GM13976 (cell line): ENCODE measurements at places on chromosomes 16 and 17.

DNA sequence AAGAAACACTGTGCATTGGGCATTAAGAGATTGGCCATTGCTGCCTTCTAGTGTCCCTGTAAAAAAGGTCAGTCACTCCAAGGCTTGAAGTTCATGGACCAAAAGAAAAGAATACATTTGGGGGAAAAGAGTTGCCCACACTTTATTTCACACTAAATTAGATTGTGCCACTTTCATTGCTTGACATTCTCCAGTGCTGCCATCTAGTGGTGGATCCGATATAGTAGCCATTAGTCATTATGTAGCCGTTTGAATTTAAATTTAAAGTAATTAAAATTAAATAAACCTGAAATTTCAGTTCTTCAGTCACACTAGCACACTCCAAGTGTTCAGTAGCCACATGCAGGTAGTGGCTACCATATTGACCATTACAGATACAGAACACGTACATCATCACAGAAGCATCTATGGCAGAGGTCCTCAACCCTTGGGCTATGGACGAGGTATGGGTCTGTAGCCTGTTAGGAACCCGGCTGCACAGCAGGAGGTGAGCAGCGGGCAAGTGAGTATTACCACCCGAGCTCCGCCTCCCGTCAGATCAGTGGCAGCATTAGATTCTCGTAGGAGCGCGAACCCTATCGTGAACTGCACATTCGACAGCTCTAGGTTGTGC is 21.9 kb upstream of the CDH5 start:
- no peak for DNase-seq

DNA sequence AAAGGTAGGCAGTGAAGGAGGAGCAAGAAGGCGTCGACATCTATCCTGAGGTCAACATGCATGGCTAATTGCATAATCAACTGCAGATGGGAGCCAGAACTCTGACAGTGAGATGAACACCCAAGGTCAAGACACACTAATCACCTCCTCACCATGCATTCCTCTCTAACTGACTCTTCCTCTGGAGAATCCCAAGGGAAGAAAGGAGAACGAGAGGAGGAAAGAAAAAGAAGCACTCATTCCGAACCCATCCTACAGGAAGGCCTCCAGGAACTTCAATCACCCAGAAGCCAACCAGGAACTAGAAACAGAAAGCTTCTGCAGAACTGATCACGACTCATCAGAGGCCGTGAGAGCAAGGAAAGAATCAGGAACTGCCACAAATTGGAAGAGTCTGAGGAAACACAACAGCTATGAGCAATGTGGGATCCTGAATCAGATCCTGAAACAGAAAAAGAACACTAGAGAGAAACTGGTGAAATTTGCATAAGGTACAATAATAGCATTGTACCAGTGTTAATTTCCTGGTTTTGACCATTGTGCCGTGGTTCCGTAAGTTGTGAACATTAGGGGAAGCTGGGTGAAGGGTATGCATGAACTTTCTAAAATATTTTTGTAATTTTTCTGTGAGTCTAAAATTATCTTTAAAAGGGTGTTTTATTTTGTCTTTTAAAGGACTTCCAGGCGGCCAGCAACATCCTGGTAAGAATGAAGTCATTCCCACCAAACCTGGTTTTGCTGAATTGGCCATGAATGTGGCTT is 10.0 kb upstream of the BEAN1 start:
- DNase-seq: no peak

- no peak for DNase-seq
Measured at GRCh38 chr17:1137465-1137894, 42.3 kb downstream of the ABR start.

DNA sequence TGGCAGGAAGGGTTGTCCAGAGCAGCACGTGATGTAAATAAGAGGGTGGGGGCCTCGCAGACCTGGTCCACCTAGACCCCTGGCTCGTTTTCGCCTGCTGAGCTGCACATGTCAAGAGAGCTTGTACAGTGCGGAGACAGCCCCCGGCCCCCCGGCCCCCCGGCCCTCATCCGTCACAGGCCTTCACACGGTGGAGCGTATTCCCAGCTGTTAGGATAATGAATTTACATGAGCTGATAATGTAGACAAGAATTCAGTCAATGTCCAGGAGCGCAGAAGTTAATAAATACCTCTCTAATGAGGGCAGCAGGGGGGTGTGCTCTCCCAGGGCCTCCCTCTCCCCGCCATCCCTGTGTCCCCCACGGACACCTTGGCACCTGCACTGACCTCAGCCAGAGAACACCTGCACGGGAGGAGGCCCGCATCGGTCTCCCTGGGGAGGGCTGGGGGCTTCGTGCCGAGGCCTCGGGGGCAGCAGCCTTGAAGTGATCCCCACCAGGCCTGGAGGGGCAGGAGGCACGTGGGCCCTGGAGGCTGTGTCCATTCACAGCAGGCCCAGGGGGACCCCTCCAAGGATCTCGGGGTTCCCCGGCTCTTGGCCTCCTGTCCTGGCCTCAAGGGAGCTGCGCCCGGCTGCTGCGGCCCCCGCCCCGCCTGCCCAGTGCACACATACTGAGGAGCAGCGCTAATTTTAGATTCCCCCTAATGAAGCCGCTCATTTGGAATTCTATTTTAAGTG is 14.6 kb downstream of the GSE1 start:
- DNase-seq: no peak

DNA sequence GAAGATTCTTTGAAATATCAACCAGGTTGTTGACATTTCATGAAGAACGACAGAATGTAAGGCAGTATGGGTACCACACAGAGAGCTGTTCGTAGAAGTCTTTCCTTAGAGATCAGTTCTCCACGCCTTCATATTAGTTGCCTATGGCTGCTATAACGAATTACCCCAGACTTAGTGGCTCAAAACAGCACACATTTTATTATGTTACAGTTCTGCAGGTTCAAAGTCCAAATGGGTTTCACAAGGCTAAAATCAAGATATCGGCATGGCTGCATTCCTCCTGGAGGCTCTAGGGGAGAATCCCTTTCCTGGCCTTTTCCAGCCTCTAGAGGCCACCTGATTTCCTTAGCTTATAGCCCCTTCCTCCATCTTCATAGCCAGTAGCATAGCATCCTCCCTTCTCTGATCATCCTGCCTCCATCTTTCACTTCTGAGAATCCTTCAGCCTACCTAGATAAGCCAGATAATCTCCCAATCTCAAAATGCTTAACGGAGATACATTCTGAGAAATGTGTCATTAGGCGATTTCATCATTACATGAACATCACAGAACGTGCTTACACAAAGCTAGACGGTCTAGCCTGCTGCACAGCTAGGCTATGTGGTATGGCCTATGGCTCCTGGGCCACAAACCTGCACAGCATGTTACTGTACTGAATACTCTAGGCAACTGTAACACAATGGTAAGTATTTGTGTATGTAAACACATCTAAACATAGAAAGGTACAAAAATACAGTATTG is 26.0 kb downstream of the ERCC4 start:
- DNase-seq: no peak
